ENCODE measurements at places on chromosomes 16 and 17. TPM values are rescaled to one million over a fixed set of nuclear protein-coding genes. Genes with fewer than 3 reads are reported as not detected.

DNA sequence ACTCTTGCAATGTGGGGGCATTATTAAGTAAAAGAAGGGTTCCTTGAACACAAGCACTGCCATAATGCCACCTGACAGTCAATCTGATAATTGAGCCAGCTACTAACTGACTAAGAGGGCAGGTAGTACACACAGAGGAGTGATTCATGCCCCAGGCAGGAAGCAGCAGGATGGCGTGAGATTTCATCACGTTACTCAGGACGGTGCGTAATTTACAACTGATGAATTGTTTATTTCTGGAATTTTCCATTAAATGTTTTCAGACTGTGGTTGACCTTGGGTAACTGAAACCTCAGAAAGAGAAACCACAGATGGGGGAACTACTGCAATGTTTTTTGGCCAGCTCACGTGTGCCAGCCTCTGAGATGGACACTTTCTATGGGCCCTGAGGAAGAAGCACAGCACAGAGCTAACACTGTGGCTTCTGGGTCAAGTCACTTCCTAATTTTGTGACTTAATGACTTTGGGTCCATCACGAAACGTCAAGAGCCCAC lies 46.7 kb downstream of the C17orf67 start:
- H3K36me3 ChIP-seq = no peaks in the 10 kb centered on the region
- H3K4me1 ChIP-seq = peaks cover 3% of the 10 kb centered on the region
- no peak overlapping the region for H3K4me3 ChIP-seq
- peaks cover 4% of the 10 kb centered on the region for H3K27me3 ChIP-seq
- peak overlapping the region; percentile 77 for H3K27ac ChIP-seq
- no peak for DNase-seq

DNA sequence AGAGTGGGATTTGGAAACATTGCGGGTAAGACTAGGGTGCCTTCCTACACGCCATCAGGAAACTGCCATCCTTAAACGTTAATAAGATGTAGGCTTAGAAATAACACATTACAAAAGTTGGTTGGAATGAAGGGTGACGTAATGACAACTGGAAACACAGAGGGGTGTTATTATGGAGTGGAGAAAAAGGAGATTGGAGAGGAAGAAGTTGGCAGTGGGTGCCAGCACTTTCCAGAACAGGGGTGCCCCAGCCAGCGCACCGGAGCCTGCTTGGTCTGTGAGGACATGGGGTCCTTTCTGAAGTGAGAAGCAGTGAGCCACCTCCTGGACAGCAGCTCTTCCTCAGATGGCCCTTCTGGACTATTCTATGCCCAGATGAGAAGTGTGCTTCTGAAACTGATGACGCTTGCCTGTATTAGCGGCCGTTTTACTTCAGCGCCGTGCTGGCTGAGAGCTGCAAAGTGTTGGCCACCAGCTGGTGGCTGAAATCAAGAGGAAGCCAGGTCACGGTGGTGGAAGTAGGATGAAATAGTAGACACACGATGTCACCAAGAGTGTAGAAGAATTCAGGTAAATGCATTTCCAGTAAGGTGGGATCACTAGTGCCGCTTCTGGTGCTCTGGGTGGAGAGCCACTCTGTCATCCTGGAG lies 244.8 kb downstream of the NTN1 start:
- no peak for DNase-seq
- no peaks in the 10 kb centered on the region for H3K27me3 ChIP-seq
- peaks cover 8% of the 10 kb centered on the region for H3K4me1 ChIP-seq
- no peak overlapping the region for H3K27ac ChIP-seq
- peaks cover 7% of the 10 kb centered on the region for H3K36me3 ChIP-seq

DNA sequence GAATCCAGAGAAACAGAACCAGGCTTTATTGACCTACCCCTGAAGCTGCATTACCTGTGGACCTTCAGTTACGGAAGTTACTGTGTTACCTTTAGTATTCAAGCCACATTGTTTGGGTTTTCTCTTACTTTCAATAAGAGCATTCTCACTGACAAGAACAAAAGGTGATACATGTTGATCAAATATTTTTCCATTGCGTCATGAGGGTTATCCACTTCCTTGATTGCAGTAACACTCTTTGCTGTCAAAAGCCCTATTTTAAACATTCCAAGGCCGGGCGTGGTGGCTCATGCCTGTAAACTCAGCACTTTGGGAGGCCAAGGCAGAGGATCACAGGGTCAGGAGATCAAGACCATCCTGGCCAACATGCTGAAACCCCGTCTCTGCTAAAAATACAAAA lies 28.6 kb upstream of the PAFAH1B1 start:
- no peak overlapping the region for H3K27ac ChIP-seq
- no peaks in the 10 kb centered on the region for H3K27me3 ChIP-seq
- peak; percentile 44 for DNase-seq
- no peak overlapping the region for H3K4me3 ChIP-seq

- H3K4me1 ChIP-seq = no peaks in the 10 kb centered on the region
- H3K27me3 ChIP-seq = no peaks in the 10 kb centered on the region
- H3K36me3 ChIP-seq = peaks cover 6% of the 10 kb centered on the region
- no peak overlapping the region for H3K4me3 ChIP-seq
- no peak for DNase-seq
Observed at GRCh38 chr16:69707920-69708683, 18.3 kb downstream of the NQO1 start.

DNA sequence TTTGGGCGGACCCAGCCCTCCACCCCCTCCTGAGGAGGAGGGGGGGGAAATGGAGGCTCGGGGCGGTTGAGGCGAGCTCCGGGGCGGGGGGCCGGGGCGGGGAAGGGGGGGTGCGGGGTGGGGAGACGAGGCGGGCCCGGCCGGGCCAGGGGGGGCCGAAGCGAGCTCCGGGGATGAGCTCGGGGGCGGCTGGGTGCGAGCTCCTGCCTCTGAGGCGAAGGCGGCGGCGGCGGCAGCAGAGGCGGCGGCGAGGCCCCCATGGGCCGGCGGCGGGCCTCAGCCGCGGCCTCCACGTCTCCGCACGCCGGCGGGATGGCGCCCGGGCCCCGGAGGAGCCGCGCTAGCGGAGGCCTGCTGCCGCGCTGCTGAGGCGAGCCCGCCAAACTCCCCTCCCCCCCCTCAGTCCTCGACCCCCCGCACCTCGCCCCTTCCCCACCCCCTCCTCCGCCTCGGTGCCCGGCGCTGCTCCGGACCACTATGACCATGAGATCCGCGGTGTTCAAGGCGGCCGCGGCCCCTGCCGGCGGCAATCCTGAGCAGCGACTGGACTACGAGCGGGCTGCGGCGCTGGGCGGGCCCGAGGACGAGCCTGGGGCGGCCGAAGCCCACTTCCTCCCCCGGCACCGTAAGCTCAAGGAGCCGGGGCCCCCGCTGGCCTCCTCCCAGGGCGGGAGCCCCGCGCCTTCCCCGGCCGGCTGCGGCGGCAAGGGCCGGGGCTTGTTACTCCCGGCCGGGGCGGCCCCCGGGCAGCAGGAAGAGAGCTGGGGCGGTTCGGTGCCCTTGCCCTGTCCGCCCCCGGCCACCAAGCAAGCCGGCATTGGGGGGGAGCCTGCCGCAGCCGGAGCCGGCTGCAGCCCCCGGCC lies 596 bp downstream of the MSL1 start:
- H3K36me3 ChIP-seq = peaks cover 3% of the 10 kb centered on the region
- H3K4me1 ChIP-seq = peaks cover 7% of the 10 kb centered on the region
- H3K27me3 ChIP-seq = no peaks in the 10 kb centered on the region
- peak; percentile 33 for DNase-seq

DNA sequence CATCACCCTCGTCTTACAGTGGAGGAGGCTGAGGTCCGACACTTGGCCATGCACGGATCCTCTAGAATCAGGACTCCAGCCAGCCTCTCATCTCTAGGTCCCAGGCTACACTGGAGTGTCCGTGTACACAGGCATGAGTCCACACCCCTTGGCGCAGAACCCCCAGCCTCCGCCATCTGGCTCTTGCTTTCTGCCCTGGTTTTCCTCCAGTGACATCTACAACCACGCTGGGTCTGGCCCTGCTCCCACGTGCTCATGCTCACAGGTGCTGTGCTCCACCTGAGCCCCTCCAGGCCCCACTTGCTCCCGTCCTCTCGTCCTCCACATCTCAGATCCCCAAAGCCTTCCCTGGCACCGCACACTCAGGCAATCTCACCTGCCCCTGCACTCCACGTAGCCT lies 260.8 kb downstream of the ENGASE start:
- no peak overlapping the region for H3K4me3 ChIP-seq
- no peak overlapping the region for H3K27ac ChIP-seq
- no peaks in the 10 kb centered on the region for H3K4me1 ChIP-seq
- peaks cover 4% of the 10 kb centered on the region for H3K27me3 ChIP-seq
- H3K36me3 ChIP-seq = no peaks in the 10 kb centered on the region

GRCh38 chr17:72063262-72063661 lies 57.6 kb upstream of the SOX9 start:
- no peaks in the 10 kb centered on the region for H3K27me3 ChIP-seq
- DNase-seq = no peak
- H3K4me1 ChIP-seq = no peaks in the 10 kb centered on the region
- no peak overlapping the region for H3K27ac ChIP-seq
- no peaks in the 10 kb centered on the region for H3K36me3 ChIP-seq

DNA sequence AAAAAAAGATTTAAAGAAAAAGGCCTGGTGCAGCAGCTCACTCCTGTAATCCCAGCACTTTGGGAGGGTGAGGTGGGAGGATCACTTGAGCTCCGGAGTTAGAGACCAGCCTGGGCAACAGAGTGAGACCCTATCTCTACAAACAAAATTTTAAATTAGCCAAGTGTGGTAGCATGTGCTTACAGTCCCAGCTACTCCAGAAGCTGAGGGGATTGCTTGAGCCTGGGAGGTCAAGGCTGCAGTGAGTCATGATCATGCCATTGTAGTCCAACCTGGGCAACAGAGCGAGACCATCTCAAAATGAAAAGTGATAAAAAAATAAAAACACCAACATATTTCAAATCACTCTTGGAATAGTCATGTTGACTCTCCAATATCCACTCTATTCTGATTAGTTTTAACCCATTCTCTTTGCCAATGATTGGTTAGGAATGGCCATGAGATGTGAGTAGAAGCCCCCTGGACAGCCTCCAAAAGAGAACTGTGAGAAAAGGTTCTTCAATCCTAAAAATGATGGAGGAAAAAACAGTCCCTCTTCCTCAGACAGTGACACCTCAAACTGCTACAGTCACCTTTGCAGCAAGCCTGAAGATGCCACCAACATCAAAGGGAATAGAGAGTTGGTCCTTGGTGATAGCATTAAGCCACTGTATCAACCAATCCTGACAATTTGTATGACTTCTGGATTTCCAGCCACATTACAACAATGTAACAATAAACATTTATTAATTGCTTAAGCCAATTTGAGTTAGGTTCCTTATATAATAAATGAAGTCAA lies 2.9 kb upstream of the KANSL1 start:
- peaks cover 7% of the 10 kb centered on the region for H3K36me3 ChIP-seq
- no peak overlapping the region for H3K4me3 ChIP-seq
- peaks cover 13% of the 10 kb centered on the region for H3K4me1 ChIP-seq
- no peak overlapping the region for H3K27ac ChIP-seq

DNA sequence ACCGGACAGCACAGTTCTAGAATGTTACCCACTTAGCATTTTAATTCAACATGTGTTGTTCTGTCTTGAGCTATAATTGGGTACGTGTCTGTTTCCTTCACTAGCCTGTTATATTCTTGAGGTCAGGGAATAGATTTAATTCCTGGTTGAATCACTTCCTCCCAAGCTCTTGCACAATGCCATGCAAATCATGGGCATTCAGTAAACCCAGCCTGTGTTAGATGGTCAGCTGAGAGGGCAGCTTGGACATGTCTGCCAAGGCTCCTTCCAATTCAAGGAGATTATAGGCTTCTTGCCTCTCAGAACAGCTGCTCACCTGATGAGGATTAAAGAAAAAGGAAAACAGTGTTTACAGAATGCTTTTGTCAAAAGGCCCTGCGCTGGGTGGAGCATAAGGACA lies 12.6 kb downstream of the C1QTNF1 start:
- no peak overlapping the region for H3K4me3 ChIP-seq
- H3K4me1 ChIP-seq = peaks cover 4% of the 10 kb centered on the region
- no peak overlapping the region for H3K27ac ChIP-seq

GRCh38 chr16:49352892-49353291 lies 20.7 kb upstream of the C16orf78 start:
- H3K4me3 ChIP-seq = no peak overlapping the region
- H3K27ac ChIP-seq = no peak overlapping the region
- H3K4me1 ChIP-seq = peaks cover 2% of the 10 kb centered on the region
- no peak for DNase-seq

- no peaks in the 10 kb centered on the region for H3K36me3 ChIP-seq
- peak overlapping the region; percentile 6 for H3K27ac ChIP-seq
- H3K4me3 ChIP-seq = no peak overlapping the region
- peak; percentile 32 for DNase-seq
Observed at GRCh38 chr16:27318392-27319256, 4.8 kb downstream of the IL4R start.

DNA sequence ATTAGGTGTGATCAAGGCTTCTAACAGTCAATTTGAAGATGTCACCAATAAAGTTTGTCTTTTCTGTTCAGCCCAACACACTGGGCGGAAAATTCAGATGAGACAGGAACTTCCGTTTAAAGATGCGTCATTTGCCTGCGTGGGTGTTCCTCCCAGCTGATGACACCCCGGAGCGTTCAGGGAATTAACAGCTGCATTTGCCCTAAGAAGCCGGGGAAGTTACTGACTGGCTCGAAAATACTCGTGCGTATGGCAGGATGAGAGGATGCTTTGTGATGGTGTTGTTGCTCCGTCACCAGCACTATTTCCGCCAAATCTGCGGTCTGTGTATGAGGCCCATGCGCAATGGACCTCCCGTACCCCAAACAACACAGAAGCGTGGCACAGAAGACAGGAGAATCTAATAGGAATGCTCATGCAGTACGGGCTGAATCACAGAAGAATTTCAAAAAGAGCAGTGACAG lies 11.9 kb upstream of the PVALEF start:
- no peak for DNase-seq
- no peak overlapping the region for H3K27ac ChIP-seq
- no peak overlapping the region for H3K4me3 ChIP-seq
- no peaks in the 10 kb centered on the region for H3K27me3 ChIP-seq
- H3K4me1 ChIP-seq = no peaks in the 10 kb centered on the region

GRCh38 chr16:89292443-89293078 lies 75.1 kb downstream of the ZNF778 start:
- no peak overlapping the region for H3K4me3 ChIP-seq
- DNase-seq = no peak
- no peaks in the 10 kb centered on the region for H3K4me1 ChIP-seq
- H3K36me3 ChIP-seq = peaks cover 3% of the 10 kb centered on the region
- no peak overlapping the region for H3K27ac ChIP-seq
- no peaks in the 10 kb centered on the region for H3K27me3 ChIP-seq

GRCh38 chr17:48878920-48879898 lies 13.4 kb upstream of the ATP5MC1 start:
- H3K4me1 ChIP-seq = no peaks in the 10 kb centered on the region
- no peaks in the 10 kb centered on the region for H3K36me3 ChIP-seq
- peak; percentile 81 for DNase-seq
- H3K27me3 ChIP-seq = no peaks in the 10 kb centered on the region
- H3K4me3 ChIP-seq = no peak overlapping the region

- no peak overlapping the region for H3K4me3 ChIP-seq
- no peaks in the 10 kb centered on the region for H3K4me1 ChIP-seq
- peaks cover 31% of the 10 kb centered on the region for H3K36me3 ChIP-seq
- no peaks in the 10 kb centered on the region for H3K27me3 ChIP-seq
- DNase-seq = no peak
Observed at GRCh38 chr17:59038734-59039133, 67.9 kb downstream of the TRIM37 start.

Gene HEATR9
- polyA plus RNA-seq = not detected

DNA sequence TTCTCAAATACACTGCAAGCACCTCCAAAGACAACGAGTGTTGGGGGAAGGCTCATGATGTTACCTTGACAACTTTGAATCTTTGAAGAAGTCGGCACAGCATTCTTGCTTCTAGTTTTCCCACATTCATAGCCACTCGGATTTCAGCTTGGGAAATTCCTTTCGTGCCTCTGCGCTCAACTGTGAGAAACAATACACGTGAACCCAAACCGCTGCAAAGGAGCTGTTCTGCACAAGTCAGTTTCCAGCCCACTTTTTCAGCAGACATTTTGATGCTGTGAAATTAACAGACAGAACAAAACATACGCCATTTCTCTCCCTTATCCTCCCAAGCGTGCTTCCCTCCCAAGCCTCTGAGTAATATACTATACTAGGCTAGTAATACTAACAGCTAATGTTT lies 41.2 kb downstream of the GTF3C1 start:
- no peaks in the 10 kb centered on the region for H3K27me3 ChIP-seq
- peaks cover 67% of the 10 kb centered on the region for H3K36me3 ChIP-seq
